ENCODE measurements at places on chromosomes 16 and 17. TPM values are rescaled to one million over a fixed set of nuclear protein-coding genes. Genes with fewer than 3 reads are reported as not detected.
A peak's percentile ranks its signal among the peaks of the same experiment; 100 is the strongest.

The SOX8 gene
- polyA plus RNA-seq = 38.0 TPM

The MYCBPAP gene
- polyA plus RNA-seq = 1.1 TPM

The PRSS36 gene
- 1.7 TPM for polyA plus RNA-seq

GRCh38 chr16:73091174-73091573, 43.2 kb upstream of the ZFHX3 start:
- no peak for DNase-seq

DNA sequence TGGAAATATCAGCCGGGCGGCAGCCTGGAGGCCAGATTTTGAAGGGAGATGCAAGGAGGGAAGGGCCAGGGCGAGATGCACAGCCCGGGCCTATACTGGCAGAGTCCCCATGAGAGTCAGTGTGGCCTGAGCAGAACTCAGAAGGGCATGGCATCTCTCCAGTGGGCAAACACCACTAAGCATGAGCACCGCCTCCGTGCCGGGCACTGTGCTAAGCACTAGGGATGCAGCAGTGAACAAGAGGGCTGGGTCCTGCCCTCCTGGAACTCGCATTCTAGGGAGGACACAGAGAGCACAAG, 33.5 kb downstream of the TK2 start:
- no peak for DNase-seq

DNA sequence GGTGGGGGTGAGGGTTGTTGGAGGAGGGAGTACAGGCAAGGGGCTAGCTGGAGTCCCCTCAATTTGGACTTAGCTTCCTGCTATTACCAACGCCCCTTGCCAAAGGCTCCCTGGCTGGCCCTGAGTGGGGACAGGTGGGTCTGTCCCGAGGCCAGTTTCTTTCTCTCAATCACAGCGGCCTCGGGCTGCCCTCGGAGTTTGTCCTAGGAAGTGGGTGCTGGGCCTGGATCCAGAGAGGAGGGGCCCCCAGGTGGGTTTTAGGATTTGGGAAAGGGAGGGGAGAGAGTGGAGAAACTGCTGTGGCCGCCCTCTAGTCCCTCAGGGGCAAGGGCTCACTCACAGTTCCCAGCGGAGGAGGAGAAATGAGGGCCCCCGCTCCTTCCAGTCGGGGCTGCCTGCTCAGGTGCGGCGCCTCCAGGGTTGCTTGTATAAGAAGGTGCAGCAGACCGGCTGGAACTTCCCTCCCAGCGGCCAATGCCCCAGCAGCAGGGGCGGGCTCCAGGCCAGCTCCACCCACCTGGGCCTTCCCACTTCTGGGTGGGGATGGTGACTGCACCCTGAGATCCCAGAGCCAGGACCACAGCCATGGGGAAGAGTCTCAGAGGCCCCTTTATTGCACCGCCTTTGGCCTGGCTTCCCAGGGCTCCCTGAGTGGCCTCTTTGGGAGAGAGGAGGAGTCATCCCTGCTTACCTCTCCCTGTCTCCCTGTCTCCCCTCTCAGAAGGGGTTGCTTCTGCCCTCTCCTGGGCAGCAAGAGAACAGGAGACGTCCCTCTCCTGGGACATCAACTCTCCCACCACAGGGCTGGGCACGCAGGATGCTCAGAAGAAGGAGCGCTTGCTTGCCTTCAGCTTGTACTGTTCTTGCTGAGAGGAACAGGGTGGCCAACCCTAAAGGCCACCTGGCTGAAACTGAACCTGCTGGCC, 112.0 kb upstream of the SMURF2 start:
- DNase-seq = peak; percentile 48

GRCh38 chr17:61118871-61119270, 280.8 kb upstream of the TBX2 start:
- DNase-seq = no peak

DNA sequence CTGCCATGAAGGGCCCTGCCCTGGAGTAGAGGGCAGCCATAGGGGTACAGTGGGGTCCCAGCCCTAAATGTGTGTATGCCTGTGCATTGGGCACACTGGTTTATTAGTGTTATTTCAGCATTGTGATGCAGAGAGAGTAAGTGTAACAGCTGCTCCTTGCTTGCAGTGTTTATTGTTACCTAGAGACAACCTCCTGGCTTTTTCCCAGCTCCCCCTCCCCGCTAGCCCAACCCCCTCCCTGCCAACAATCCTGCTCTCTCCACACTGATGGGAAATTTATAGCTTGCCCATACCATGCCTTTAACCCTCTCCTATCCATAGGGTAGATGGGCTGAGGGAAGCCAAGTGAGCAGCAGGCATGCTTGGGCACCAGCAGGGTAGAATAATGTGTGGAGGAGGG, 51.3 kb downstream of the NEUROD2 start:
- DNase-seq = no peak

DNA sequence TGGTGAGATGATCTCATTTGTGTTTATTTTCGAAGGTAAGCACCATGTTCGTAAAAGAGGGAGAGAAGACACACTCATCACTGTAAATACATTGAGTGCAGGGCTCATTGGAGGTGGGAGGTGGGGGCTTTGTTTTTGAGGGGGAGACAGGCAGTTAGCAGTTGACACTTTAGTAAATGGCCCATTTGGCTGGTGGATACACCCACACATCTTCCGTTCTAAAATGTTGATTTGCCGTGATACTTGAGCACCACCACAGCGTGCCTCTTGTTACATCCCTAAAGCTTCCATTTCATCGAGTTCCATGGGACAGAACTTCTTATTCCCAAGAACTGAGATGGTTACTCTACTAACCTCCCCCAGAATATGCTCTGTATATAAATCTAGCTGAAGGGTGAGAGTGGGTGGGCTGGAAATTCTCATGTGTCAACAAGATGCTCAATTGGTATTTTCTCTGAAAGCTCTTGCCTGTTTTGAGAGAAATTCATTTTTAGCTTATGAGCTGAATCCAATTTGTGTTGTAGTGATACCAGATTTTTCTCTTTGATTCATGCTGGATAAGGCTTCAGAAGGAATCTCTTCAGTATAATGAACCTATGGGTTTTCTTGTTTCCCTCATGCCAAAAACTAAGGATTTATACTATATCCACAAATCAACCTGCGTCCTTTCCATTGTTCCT, 314.3 kb downstream of the RBFOX1 start:
- no peak for DNase-seq

DNA sequence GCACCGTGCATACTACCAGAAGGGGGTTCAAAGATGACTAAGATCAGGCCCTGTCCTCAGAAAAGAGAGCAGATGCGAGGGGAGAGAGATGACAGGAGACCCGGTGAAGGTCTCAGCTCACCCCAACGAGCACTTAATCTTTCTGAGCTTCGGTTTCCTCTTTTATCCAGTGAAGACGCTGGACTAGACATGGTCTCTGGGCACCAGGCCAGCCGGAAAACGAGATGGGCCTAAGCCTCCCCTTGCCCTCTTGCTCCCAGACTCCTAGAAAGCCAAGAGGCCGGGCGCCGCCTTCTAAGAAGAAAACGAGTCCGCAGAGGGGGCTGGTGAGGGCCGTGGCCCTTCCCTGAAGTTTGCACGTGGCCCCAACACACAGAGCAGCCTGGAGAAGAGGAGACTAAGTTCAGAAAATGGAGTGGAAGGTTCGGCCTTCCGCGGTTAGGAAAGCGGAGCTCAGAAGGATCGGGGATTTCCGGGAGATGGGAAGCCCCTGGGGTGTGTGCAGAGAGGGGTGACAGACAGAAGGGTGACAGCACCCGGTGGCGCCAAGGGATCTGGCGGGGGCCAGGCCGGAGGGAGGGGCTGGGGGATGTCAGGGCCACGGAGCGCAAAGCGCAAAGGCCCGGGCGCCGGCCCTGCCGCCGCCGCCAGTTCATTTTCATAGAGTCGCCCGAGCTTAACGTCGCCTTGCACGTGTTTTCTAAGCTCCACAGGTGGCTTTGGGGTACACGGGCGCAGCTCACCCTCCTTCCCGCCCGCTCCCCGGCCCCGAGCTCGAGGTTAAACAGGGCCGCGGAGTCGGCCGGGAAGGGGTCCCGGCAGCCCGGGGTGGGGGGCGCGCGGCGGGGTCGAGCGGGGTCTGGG, 42.1 kb upstream of the BHLHA9 start:
- DNase-seq = no peak

DNA sequence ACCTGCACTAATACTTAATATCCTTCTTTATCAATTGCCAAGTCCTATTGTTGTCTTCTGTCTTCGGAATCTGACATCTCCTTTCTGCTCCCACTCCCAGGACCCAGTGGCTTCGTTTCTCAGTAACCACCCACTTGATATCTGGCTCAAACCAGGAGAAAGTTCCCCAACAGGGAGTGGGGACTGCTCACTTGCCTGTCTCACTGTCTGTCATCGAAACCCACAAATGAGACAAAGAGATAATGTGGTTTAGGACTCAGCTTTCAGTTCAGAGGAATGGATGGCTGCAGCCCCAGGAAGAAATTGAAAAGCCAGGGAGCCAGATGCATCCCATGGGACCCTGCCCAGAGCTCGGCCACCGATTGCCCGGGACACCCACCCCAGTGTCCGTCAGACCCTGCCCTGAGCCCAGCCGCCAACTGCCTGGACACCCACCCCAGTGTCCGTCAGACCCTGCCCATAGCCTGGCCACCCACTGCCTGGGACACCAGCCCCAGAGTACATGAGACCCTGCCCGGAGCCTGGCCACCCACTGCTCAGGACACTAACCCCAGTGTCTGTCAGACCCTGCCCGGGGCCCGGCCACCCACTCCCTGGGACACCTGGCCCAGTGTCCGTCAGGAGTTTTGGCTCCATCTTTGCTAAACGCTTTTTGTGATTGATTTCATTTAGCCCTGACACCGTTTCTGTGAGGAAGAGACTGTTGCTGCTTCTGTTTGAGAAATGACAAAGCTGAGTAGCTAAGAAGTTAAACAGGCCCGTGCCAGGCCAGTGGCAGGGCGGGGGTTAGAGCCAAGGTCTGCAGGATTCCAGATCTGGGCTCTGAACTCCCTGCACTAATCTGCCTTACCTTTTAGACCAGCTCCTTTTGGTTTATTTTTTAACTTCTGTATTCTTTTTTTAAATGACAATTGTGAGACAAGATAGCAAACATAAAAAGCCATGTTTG, 251.4 kb downstream of the PHKB start:
- DNase-seq = no peak

Measured in muscle of back (tissue), 13 donors.